ENCODE measurements at places on chromosomes 5 and 9. TPM values are rescaled to one million over a fixed set of nuclear protein-coding genes. Genes with fewer than 3 reads are reported as not detected.

The TAF1L gene
- not detected for total RNA-seq

The SH3GLB2 gene
- total RNA-seq = 178 TPM

GRCh38 chr5:41517909-41518308 is 7.5 kb upstream of the PLCXD3 start:
- no peaks in the 10 kb centered on the region for H3K36me3 ChIP-seq
- H3K27me3 ChIP-seq = no peaks in the 10 kb centered on the region
- no peak overlapping the region for H3K4me3 ChIP-seq
- DNase-seq = no peak
- no peak overlapping the region for H3K27ac ChIP-seq

The IFNA2 gene
- not detected for total RNA-seq

DNA sequence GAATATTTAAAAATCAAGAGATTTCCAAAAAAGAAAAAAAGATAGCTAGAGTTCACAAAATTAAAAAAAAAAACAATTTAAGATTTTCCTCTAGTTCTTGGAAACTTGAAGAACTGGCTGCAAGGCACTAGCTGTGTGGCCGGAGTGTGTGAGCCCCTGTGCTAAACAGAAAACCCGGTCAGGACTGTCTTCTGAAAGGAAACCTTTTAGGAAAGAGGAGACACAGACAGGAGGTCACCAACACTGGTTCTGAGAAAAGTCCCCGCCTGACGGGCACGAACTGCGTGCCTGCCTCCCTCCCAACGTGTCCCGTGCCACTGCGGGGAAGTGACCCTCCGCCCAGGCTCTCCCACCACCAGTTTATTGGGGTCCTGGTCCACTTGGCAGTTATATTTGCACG is 15.2 kb downstream of the TTF1 start:
- DNase-seq = no peak
- no peak overlapping the region for H3K4me3 ChIP-seq
- no peaks in the 10 kb centered on the region for H3K27me3 ChIP-seq
- H3K4me1 ChIP-seq = no peaks in the 10 kb centered on the region

The FBP1 gene
- total RNA-seq = 19.5 TPM

GRCh38 chr5:170504616-170505266 is 921 bp downstream of the KCNIP1 start:
- DNase-seq = no peak
- H3K4me3 ChIP-seq = no peak overlapping the region
- H3K27ac ChIP-seq = no peak overlapping the region
- no peaks in the 10 kb centered on the region for H3K4me1 ChIP-seq

DNA sequence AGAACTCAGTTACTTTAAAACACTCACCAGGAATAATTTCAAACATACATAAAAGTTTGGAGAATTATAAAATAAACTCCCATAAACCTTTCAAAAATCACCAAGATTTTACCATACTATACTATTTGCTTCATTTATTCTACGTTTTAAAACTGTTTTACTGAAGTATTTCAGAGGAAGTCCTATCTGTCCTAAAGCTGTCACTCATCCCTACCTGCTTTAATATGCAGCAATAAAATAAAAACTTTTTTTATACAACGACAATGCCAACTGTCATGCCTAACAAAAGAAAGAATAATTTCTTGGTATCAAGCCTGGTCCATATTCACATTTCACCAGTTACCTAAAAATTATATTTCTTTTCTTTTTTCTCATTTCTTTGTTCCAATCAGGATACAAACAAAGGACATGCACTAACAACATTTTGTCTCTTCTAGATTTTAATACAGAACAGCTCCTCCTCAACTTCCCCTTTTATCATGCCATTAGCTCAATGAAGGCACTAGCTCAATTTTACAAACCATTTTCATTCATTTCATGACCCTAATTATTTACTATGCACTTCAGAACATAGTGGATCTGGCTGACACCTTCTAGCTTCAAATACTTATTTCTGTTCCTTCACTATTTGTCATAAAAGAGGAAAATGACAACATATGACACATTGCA is 135.2 kb downstream of the GNAQ start:
- no peaks in the 10 kb centered on the region for H3K4me1 ChIP-seq
- no peaks in the 10 kb centered on the region for H3K36me3 ChIP-seq
- no peak overlapping the region for H3K4me3 ChIP-seq
- H3K27me3 ChIP-seq = no peaks in the 10 kb centered on the region
- H3K27ac ChIP-seq = no peak overlapping the region

DNA sequence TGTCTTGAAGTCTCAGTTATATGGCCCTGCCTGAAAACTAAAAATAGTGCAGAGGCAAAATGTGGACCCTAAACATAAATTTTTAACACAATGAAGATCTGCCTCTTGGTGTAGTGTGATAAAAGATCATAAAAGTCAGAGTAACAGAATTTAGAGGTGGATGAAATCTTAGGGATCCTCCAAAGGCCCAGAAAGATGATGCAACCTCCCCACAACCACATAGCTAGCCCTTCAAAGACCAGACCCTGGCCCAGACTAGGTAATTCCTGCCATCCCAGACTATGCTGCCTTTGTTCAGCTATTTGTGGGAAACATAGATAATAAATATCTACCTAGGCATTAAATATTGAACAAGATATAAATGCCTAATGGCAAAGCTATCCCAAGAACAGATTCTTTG is 15.3 kb downstream of the KLF9 start:
- no peak overlapping the region for H3K4me3 ChIP-seq
- peaks cover 20% of the 10 kb centered on the region for H3K4me1 ChIP-seq
- no peak for DNase-seq
- no peaks in the 10 kb centered on the region for H3K27me3 ChIP-seq

- no peaks in the 10 kb centered on the region for H3K27me3 ChIP-seq
- no peaks in the 10 kb centered on the region for H3K4me1 ChIP-seq
- H3K27ac ChIP-seq = no peak overlapping the region
- no peak overlapping the region for H3K4me3 ChIP-seq
- no peaks in the 10 kb centered on the region for H3K36me3 ChIP-seq
- DNase-seq = no peak
Observed at GRCh38 chr5:96706433-96707111, 44.4 kb downstream of the CAST start.

DNA sequence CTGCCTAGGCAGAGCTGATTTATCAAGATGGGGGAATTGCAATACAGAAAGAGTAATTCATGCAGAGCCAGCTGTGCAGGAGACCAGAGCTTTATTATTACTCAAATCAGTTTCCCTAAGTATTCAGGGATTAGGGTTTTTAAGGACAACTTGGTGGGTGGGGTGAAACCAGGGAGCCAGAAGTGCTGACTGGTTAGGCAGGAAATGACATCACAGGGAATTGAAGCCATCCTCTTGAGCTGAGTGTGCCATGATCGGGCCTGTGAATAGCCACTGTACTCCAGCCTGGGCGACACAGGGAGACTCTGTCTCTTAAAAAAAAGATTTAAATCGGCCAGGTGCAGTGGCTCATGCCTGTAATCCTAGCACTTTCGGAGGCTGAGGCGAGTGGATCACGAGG is 45.3 kb upstream of the CDK5RAP2 start:
- no peak overlapping the region for H3K4me3 ChIP-seq
- H3K27me3 ChIP-seq = no peaks in the 10 kb centered on the region
- H3K27ac ChIP-seq = no peak overlapping the region
- peaks cover 5% of the 10 kb centered on the region for H3K4me1 ChIP-seq
- DNase-seq = no peak

GRCh38 chr5:76331126-76331525 is 72.0 kb upstream of the IQGAP2 start:
- no peak overlapping the region for H3K4me3 ChIP-seq
- H3K4me1 ChIP-seq = peaks cover 10% of the 10 kb centered on the region
- no peak overlapping the region for H3K27ac ChIP-seq
- H3K27me3 ChIP-seq = no peaks in the 10 kb centered on the region
- no peaks in the 10 kb centered on the region for H3K36me3 ChIP-seq

The BTF3 gene
- total RNA-seq = 598 TPM

DNA sequence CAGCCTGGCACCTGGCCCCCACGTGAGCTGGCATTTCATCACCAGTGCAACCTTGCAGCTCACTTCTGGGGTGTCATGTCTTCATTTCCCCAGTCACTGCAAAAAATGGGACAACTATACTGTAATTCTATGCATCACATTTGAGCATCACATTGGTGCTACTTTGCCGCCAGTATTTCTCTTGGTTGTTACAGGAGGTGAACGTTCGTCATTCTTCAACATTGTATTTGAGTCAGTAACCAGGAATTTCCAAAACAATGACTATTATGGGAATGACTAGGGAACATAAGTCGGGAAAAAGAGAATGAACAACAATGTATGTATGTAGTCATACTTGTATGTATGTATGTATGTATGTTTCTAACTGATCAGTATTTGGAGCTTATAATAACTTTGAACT is 1278.0 kb downstream of the EFNA5 start:
- DNase-seq = no peak
- H3K36me3 ChIP-seq = no peaks in the 10 kb centered on the region
- H3K27me3 ChIP-seq = no peaks in the 10 kb centered on the region
- no peak overlapping the region for H3K4me3 ChIP-seq
- H3K27ac ChIP-seq = no peak overlapping the region

- peaks cover 27% of the 10 kb centered on the region for H3K4me1 ChIP-seq
- no peaks in the 10 kb centered on the region for H3K36me3 ChIP-seq
- no peaks in the 10 kb centered on the region for H3K27me3 ChIP-seq
- H3K27ac ChIP-seq = peak overlapping the region; percentile 72
- H3K4me3 ChIP-seq = no peak overlapping the region
Observed at GRCh38 chr5:178429156-178429468, 161.1 kb downstream of the COL23A1 start.

- no peaks in the 10 kb centered on the region for H3K27me3 ChIP-seq
- H3K36me3 ChIP-seq = no peaks in the 10 kb centered on the region
- no peak for DNase-seq
- H3K4me3 ChIP-seq = no peak overlapping the region
- no peak overlapping the region for H3K27ac ChIP-seq
Observed at GRCh38 chr5:150611026-150611425, 29.4 kb upstream of the SYNPO start.

- H3K27ac ChIP-seq = no peak overlapping the region
- H3K4me1 ChIP-seq = no peaks in the 10 kb centered on the region
- H3K4me3 ChIP-seq = no peak overlapping the region
- no peak for DNase-seq
- H3K27me3 ChIP-seq = no peaks in the 10 kb centered on the region
Observed at GRCh38 chr5:109448838-109449237, 39.1 kb upstream of the PJA2 start.

- H3K27ac ChIP-seq = peak overlapping the region; percentile 78
- no peak overlapping the region for H3K4me3 ChIP-seq
- H3K27me3 ChIP-seq = no peaks in the 10 kb centered on the region
- no peak for DNase-seq
- no peaks in the 10 kb centered on the region for H3K36me3 ChIP-seq
Observed at GRCh38 chr9:127562841-127563401, 49.2 kb upstream of the STXBP1 start.

GRCh38 chr5:80187421-80188090 is 68.3 kb downstream of the SERINC5 start:
- H3K27me3 ChIP-seq = no peaks in the 10 kb centered on the region
- no peak overlapping the region for H3K4me3 ChIP-seq
- H3K36me3 ChIP-seq = no peaks in the 10 kb centered on the region
- H3K27ac ChIP-seq = peak overlapping the region; percentile 61
- peaks cover 29% of the 10 kb centered on the region for H3K4me1 ChIP-seq

- peak overlapping the region; percentile 77 for H3K4me3 ChIP-seq
- H3K36me3 ChIP-seq = no peaks in the 10 kb centered on the region
- peaks cover 6% of the 10 kb centered on the region for H3K4me1 ChIP-seq
- no peak for DNase-seq
- H3K27ac ChIP-seq = peak overlapping the region; percentile 91
Observed at GRCh38 chr5:140565024-140565779, 574 bp downstream of the SLC35A4 start.

DNA sequence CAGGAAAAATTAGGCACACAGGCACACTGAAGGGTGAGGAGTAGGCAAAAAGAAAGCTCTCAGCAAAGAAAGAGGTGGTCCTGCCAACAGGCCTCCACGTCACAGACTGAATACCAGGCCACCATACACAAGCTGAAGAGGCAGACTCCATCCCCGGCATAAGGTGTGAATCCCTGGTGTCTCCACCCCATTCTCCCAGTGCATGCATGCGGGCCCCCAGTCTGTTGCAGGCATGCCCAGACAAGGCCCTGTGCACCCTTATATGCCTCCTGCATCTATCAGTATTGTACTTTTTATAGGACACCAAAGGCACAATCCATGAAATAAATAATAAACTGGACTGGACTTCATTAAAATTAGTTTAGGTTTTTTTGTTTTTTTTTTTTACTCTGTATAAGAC is 73.1 kb downstream of the RGMB start:
- peaks cover 3% of the 10 kb centered on the region for H3K4me1 ChIP-seq
- no peak overlapping the region for H3K4me3 ChIP-seq
- H3K36me3 ChIP-seq = no peaks in the 10 kb centered on the region
- no peaks in the 10 kb centered on the region for H3K27me3 ChIP-seq

DNA sequence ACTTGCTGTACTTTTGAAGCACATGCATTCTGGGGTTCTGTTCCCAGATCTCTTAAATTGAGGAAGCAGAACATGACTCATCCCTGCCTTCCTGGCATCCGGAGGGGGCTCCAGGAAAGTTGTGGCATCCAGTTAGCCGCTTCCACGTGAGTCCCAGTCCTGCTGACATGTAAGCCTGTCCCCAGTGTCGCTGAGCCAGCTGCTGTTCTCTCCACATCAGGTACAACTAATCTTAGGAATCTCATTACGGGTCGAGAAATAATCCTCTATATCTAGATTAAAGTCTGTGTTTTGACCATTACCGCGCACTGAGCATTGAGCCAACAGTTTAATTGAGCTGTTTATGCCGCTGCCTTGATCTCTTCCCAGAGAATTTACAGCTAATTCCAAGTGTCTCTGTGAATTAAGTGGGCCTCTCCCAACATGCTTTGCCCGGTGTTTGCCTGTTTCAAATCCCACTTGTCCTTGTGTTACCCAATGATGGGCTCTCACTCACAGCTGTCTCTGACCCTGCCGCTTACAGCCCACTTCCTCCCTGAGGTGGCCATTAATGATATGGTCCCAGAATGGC is 10.5 kb upstream of the SHB start:
- H3K36me3 ChIP-seq = no peaks in the 10 kb centered on the region
- H3K4me1 ChIP-seq = no peaks in the 10 kb centered on the region
- H3K27ac ChIP-seq = no peak overlapping the region
- no peak overlapping the region for H3K4me3 ChIP-seq
- H3K27me3 ChIP-seq = no peaks in the 10 kb centered on the region

The C9orf78 gene
- total RNA-seq = 76.8 TPM

The POLE3 gene
- total RNA-seq = 61.9 TPM

DNA sequence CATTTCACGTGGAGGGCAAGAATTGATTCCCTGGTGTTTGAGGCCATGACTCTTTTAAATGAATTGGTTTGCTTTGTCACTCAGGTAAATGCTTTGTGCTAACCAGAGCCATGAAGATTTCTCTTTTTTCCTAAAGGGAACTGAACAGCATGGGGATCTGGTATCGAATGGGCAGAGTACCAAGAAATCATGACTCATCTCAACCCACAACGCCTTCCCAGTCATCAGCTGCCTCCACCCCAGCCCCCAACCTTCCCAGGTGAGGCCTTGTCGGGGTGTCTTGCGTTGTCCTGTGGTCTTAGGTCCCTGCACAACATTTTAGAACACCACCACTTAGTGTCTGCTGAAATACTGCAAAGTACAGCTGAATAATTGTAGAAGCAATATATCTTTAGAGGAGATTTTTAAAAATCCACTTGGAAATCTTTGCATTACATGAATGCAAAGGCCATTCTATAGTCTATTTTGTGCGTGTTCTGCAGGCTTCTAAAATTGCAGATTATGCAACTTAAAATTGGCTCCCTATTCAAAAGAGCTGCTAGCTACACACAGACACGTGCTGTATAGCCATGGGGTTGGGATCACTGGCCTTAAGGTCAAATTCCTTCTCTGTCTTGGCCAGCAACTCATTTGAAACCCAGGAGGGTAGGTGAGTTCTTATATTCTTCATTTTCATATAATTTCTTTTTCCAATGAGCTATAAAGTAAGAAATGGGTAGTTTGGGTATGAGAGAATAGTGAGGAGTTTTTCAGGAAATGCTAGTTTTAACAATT is 69.0 kb downstream of the MVB12B start:
- no peaks in the 10 kb centered on the region for H3K36me3 ChIP-seq
- DNase-seq = peak; percentile 29
- peaks cover 16% of the 10 kb centered on the region for H3K4me1 ChIP-seq
